CD4-positive, alpha-beta T cell treated with Interleukin-4 for 4 hours (primary cell): ENCODE measurements at places on chromosomes 5 and 9.

- no peak for DNase-seq
Measured at GRCh38 chr5:150158170-150158949, 2.7 kb upstream of the PDGFRB start.

DNA sequence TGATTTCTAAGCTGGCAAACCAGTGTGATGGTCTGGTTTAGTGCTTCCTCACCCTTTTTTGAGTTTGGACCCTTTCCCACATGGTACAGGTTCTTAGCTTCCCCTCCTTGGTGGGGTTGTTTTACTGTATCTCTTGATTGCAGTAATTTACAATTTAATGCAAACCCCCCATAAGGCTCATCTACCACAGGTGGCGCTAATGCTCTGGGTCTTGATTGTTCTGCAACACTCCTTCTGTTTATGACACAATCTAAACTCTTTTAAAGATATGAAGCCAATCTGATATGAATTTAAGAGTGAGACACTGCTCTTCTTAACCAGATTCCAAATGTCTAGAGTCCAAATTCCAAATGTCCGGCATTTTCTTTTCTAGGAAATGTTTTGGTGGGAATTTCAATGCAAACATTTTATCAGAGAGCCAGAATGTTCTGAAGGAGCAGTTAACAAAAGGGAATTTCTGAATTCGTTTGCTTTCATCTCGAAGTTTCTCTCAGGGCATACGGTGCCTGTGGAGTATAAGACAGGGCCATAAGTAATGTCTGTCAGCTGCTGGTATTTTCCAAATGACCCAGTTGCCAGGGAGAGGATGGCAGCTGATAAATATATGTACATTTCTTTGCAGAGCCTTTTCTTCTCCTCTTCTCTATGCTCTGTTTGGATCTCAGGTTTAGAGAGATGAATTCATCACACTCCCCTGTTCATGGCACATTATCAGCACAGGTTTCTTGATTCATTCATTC is 246.8 kb downstream of the ARHGAP26 start:
- DNase-seq, result peak; percentile 56

DNA sequence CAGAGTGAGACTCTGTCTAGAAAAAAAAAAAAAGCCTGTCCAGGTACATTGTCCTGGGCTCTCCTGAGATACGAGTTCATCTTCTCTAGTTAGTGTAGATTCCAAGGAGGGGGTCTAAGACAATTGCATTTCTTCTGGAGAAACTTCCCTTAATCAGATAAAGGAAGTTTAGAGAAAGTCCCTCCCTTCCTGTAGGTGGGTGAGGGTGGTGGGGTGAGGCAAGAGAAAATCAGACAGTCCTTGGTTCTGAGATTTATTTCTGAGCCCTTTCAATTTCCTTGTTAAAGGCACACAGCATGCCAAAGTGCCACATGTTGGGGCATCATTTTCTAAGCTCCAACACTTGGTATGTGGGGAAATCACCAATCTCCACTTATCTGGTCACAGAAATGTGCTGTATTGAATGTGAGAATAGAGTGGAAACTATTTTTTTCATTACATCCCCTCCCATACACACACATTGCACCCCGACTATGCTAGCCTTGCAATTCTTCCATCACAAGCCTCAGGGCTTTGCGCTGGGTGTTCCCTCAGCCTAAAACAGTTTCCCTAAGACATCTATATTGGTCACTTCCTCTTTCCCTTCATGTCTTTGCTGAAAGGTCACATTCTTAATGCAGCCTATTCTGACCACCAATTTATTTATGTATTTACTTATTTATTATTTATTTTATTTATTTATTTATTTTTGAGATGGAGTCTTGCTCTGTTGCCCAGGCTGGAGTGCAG is 5.1 kb upstream of the TUT7 start:
- no peak for DNase-seq

DNA sequence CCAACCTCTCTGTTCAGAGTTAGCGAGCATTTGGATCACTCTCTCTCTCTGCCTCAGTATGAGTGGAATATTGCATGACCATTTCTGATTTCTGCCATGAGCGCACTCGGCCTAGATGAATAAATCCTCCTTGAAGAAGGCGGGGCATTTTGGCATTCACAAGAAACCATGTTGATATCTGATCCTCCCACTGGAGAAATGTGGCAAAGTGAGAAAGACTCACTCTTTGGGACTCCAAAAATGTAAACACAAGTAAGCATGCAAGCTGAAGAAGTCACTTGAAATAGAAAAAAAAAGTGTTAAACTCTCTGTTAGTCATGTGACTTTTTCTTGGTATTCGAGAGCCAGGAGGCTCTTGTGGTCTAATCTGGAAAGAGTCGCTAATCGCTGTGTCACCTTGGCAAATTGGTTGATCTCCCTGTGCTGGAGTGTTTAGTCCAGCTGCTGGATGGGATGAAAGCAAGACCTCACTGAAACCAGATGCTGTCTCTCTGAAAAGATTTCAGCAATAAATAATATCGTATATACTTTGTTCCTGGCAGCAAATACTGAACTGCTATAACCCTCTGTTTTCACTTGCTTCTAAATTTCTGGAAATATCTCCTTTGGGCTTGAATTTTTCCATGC is 95.5 kb downstream of the GHR start:
- DNase-seq, result no peak

GRCh38 chr5:109584986-109585599 is 104.6 kb upstream of the MAN2A1 start:
- no peak for DNase-seq

- no peak for DNase-seq
Measured at GRCh38 chr5:76134003-76134402, 50.8 kb downstream of the SV2C start.

DNA sequence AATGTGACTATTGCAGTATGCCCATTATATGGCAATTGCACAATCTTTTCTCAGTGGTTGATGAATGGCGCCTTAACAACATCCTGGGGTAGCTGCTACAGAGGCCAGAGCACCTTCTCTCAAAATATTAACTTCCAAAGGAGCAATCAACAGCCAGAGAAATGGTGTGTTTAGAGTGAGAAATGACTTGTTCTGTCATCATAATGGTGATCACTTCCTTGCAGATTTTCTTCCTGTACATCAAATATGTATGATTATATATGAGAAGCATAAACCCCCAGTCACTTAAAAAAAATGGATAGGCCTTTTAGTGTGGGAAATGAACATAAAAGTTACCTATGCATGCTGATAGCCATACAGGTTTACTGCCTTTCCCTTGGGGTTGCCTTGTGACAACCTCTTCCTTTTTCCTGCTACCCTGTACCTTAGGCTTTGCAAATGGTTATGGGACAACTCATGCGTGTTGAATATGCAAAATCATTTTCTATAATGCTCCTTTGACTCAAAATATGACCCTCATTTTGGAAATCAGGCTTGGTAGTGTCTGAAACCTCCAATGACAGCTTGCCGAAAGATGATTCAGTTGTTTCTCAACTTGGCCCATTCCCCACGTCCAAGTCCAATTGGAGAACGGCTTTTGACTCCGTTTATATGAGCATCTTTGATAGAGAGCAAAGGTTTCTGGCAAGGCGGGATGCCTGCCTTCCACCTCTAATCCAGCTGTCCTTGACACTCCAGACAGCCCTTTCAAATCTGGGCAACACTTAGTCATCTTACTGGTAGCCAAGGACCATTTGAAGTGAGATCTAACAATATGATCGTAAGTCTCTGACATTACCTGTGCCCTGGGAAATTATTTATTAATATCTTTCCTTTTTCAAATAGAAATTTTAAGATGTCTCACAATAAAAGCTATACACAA is 69.3 kb downstream of the SLC1A1 start:
- no peak for DNase-seq

DNA sequence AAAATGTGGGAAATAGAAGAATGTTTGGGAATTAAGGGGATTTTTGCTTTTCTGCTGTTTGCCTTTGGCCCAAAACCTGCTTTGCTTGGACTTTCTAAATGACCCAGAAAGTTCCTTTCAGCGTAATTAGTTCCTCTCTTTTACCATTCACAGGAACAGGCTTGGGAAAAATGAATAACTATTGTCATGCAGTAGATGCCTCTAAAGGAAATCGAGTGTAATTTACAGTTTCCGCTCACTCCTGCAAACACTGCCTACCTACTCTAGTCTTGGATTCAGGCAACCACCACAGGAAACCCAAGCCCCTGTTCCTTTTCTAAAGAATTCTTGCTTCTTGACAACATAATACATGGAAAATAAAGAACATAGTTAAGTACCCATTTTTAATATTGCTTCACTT is 25.0 kb downstream of the TTC23L start:
- no peak for DNase-seq

- DNase-seq, result no peak
Measured at GRCh38 chr5:87313216-87313615, 45.5 kb downstream of the RASA1 start.

GRCh38 chr5:164206196-164206595 is 700.8 kb downstream of the MAT2B start:
- DNase-seq, result no peak

DNA sequence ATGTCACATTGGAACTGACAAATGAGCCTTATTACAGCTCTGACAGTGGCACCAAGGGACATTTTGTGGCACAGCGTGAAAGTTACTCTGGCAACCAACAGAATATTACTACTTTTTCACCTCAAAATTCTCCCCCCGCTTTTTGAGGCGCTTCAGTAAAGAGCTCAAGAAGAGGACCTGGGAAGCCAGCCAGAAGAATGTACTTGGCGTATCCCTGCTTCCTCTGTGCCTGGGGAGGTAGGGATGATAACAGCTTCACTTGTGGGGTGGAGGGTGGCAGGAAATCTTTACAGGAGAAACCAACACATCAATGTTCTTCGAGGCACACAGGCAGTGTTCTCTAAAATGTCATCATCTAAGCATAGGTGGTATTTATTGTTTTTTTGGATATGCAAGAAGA is 624.1 kb downstream of the NR2F1-AS1 start:
- DNase-seq, result no peak

- peak; percentile 66 for DNase-seq
Measured at GRCh38 chr5:10635257-10635866, 71.5 kb downstream of the ANKRD33B start.

DNA sequence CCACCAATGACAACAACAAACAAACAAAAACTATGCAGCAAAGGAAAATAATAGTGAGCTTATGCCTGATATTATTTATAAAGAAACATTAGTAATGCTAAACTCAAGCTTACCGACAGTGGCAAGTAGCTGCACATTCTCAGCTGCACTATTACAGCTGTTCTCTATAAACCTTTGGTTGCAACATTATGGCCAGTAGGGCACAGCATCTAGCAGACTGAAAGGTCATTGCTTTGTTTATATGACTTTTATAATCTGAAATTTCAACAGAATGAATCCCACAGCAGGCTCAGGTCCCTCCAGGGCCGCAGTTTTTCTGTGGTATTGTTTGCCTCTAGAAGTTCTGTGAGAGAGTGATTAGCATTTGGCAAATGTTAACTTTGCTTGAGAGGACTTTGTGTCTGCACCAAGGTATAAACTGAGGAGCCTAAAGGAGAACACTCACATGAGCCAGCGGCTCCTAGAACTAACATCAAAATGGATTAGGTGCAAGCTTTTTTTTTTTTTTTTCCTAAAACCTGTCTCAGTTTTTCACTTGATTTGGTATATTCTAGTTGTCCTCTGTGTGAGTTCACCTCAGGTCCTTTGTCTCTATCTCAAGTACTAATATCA is 58.3 kb downstream of the IZUMO3 start:
- DNase-seq, result no peak

- no peak for DNase-seq
Measured at GRCh38 chr5:91089758-91090157, 293.4 kb downstream of the ARRDC3 start.

DNA sequence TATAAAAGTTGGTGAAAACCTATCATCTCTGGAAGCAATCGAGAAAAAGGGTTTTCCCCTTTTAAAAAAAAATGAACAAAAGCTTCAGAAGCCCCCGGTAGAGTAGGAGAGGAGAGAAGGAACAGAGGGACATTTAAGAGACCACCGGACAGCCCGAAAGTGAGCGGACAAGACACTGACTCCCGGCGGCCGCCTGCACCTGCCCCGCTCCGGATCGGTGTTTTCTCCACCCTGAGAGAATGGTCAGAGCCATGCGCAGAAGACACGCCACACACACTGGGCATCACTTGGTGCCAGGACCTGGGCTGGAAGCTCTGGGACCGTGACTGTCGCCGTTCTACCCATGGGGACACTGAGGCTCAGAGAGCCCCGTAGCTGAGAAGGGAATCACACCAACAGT is 61.6 kb upstream of the SARDH start:
- no peak for DNase-seq

DNA sequence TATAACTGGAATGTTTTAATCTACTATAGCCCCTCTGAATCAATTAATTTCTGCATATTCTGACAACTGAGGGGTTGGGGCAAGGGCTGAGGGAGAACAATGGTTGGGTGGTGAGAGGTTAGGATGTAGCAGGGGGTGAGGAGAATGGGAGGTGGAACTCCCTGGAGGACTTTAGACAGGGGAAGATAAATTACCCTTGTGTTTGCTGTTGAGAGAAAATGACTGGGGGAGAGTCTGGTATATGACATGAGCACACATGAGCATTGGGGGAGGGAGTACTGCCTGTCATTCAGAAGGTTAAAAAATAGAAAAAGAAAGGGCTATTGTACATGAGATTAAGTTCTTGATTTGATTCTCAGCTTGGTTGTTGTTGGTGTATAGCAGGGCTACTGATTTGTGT is 37.2 kb upstream of the PAPPA start:
- DNase-seq, result no peak

DNA sequence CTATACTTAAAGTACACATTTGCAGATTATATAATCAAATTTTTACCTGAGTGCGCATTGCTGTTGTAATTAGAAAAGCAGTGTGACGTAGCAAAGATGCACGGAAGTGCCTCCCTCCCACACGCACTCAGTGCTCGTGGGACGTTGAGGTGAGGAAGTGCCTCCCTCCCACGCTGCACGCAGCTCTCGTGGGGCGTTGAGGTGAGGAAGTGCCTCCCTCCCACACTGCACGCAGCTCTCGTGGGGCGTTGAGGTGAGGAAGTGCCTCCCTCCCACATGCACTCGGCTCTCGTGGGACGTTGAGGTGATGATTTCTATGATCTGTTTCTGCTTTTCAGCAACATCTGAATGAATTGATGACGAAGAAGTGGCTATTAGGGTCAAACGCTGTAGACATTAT is 21.0 kb downstream of the EXOC3 start:
- peak; percentile 72 for DNase-seq

GRCh38 chr5:132471151-132471907 is 19.2 kb downstream of the IRF1 start:
- no peak for DNase-seq
